ENCODE measurements at places on chromosomes 6 and 20.

DNA sequence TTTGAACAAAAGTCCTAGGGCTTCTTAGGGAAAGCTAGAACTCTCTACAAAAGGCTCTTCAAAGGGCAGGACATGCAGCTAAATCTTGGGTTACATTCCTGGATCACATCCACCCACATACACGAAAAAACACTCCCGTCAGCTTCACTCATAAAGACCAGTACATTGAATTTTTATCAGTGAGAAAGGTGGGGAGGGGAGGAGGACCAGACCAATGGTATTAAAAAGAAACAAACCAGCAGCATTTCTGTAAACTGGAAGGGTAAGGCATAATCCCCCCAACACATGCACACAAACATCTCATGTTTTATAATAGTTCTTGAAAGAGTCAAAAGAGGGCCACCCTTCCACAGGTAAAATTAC is 31.6 kb downstream of the MYLK4 start:
- no peak for DNase-seq

- peak; percentile 38 for DNase-seq
Measured at GRCh38 chr6:43308101-43308989, at the start of gene CRIP3. CRIP3 (minus strand) TSS chr6:43308826; CDS start chr6:43308792, 34 bp downstream.

GRCh38 chr6:38179300-38179699 is 359.8 kb downstream of the ZFAND3 start:
- DNase-seq, result no peak

DNA sequence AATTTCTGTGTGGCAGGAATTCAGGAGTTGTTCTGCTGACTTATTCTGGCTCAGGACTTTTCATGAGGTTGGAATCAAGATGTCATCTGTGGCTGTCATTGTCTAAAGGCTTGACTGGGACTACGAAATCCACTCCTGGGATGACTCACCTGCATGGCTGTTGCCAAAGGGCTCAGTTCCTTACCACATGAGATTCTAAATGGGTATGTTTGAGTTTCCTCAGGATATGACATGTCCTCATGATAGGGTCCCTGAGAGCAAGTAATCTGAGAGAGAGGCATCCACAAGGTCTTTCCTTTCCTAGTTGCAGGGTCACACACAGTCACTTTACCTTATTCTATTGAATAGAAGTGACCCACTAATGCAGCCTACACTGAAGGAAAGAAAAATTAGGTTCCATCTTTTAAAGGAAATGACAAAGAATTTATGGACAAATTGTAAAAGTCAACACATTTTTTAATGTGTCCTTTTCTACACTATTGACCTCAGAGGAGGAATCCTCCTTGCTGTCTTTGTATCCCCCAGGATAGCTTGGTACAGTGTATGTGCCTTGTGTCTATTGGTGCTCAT is 1025.0 kb upstream of the GJE1 start:
- no peak for DNase-seq

DNA sequence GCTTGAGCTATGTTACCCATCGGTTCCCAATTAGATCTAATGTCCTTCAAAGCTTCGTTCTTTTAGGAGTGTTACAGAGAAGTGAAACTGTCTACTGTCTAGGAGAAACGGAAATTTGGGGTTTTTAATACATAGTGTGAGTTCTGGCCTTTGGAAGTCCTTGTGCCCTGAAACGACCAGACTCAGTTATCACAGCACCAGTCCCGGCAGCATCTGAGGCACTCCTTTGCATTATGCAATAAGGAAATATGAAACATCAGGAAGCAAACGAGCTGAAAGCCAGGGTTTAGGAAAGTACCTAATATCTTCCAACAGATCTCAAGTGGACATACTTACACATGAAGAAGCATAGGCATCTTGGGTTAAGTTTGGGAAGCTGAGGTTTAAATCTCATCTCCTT is 61.8 kb upstream of the ADGRF1 start:
- no peak for DNase-seq

DNA sequence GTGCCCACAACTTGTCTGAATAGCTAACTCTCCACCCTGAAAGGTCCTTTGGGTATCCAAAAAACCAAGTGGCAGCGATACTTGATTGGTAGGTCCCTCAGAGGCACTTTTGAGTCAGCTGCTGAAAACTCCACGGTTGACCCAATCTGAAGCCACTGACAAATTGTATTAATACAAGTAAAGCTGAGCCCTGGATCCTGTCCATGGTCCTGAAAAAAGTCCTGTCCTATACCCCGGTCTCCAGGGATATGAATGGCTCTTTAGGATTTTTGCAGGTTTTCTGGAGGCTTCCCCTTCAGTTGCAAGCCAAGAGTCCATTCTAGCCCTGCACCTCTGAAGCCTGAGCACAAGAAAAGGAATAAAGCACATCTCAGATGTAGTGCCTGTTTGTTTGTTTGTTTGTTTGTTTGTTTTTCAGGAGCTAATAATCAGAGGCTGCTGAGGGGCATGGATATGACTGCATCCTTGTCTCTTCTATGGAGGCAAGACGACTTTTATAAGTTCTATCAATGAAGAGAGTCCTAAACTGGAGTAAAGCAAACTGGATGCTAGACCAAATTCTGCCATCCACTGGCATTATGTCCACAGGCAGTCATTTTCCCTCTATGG is 1.7 kb upstream of the SLC12A5 start:
- no peak for DNase-seq

DNA sequence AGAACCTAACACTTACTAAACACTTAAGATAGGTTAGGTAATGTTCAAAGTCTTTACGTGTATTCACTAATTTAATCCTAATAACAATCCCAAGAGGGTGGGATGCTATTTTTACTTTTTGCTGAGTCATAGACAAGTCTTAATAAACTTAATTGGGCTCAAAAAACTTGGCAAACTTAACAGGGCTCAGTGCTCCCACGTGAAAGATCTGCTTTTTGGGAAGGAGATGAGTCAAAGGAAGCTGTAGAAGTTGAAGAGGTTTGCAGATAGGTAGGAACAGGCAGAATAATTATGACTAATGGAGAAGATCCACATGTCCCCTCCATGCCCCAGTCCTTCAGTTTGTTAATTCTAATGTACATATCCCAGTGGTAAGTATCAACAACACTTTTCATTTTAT is 44.5 kb upstream of the STMND1 start:
- DNase-seq, result no peak
